ENCODE measurements at places on chromosomes 6 and 20.

GRCh38 chr6:6002848-6003620 is 3.7 kb downstream of the NRN1 start:
- no peak for DNase-seq

GRCh38 chr6:17584241-17584803 is 15.8 kb upstream of the FAM8A1 start:
- DNase-seq: peak; percentile 71

DNA sequence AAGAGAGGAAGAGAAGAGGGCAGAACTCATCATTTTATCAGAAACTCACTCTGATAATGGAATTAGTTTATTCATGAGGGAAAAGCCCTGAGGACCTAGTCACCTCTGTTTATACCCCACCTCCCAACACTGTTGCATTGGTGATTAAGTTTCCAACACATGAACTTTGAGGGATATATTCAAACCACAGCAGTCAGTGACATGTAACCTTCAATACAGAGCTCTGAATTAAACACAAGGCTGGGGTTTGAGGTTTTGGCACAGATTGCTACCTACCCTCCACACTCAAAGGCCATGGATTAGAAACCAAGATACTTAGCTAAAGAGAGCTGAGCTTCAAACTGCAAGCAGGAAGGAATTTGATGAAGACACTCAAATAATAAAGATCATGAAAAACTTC is 48.5 kb upstream of the MOCS1 start:
- DNase-seq: no peak

DNA sequence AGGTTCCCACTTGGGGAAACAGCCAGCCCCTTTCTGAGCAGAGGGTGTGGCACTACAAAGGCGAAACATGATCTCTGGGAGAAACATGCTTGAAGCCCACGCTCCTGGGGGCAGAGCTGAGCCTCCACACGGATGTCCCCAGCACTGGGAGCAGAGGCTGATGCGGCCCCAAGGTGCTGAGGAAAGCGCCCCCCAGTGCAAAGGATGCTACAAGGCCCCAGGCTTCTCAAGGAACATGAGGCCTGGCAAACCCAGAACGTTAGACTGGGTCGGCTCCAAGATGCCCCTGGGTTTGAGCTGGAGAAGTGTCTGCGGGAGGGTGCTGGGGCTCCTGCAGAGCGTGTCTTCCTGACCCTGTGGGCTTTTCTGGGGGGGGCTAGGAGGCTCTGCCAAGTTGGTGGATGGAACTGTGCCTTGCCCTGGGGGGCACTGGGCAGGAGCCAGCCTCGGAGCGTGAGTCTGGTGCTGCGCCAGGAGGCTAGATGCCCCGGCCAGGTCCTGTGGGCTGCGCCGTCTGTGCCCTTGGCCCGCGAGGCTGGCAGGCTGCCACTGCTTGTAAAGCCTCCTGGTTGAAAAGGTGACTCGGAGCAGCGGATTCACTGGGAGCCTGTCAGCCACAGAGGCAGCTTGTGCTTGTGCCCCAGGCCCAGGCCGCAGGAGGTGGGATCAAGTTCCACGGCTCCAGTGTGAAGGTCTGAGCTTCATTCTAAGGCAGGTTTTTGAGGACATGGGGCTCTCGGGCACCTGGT is 8.1 kb downstream of the SYNJ2 start:
- no peak for DNase-seq

DNA sequence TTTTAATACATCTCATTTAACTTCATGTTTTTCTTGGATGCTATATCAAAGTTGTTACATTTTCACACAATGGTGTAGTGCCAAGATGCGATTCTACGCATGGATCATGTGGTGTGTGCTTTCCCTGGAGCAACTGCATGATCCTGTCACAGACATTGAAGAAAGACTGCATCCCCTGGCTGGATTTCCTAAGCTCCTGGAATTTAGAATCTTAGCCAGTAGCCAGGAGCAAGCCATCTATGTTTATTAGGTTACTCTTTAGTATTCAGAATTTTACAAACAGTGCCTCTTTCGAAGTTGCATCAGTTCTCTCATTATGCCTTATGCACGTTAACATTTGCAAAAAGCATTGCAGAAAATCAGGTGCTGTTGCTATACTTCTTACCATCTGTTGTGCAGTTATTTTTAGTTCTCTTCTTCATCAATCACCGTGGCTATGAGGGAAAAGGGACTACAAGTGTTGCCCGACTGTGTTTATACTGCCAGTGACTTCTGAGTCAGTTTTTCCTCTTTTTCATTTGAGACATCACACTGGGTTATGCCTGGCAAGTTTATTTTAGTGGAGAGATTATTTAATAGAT is 584.2 kb downstream of the BCKDHB start:
- DNase-seq: no peak

DNA sequence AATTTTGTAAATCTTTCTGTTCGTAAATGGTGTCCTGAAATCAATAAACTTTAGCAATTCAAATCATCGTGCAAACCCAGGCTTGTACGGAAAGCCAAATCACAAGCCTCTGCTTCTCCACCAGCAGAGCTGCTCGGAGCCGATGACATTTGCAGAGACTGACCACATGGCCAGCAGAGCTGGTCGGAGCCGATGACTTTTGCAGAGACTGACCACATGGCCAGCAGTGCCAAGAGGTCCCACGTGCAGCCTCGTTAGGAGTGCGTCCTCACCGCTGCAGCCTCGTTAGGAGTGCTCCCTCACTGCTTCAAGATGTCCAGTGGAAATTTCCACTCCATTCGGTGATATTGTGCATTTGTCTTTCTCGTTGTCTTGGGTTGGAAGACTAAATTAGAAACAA is 28.5 kb downstream of the SMOC2 start:
- DNase-seq: no peak

DNA sequence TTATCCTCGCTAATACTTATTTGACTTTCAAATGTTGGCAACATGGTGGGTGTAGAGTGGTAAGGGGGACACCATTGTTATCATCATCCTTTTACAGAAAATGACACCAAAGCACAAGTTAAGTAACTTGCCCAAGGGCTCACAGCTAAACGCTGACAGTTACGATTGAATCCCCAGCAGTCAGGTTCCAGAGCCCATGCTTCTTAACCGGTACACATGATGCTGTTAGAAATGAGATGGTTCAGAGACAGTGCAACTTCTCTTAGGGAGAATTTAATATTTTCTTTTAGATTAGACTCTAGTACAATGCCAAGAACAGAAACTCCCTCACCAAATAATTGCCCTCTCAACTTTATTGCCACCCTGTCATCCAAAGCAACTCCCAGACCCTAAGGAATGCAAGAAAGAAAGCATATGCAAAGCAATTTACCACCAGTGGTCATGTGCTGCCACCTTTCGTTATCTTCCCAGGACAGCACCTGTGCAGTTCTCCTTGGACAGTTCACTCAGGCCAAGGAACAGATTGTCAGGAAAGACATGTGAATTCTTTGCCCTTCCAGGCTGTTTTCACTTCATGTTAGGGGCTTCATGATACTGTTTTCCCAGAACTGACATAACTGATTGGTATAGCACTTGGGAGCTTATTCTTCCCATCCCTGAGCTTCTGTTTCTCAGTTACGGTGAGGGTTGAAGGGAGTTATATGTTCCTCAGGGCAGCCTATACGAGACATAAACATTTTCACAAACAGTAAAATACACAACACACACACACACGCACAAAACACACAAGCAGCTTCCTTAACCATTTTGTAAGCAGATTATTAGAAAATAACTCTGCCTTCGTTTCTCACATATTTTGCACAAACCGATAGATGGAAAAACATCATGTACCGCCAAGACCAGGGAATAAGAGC is 5.1 kb downstream of the HLA-DMA start:
- DNase-seq: peak; percentile 64

DNA sequence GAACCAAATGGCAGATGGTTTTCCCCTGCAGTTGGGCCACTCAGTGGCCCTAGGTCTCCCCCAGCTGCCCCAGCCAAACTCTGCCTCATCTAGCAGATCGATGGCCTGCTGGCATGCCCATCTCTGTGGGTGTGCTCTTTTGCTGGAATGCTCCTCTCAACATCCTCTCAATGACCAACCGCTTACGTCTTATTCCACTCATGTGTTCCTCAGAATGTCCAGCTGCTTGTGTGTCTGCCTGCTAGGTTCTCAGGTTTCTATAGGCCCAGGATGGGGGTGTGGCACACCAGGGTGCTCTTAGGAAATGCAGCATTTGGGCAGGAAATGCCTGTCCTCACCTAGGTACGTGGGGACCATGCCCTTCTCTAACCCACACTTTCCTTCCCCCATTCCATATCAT is 509.9 kb upstream of the SYNCRIP start:
- DNase-seq: no peak

DNA sequence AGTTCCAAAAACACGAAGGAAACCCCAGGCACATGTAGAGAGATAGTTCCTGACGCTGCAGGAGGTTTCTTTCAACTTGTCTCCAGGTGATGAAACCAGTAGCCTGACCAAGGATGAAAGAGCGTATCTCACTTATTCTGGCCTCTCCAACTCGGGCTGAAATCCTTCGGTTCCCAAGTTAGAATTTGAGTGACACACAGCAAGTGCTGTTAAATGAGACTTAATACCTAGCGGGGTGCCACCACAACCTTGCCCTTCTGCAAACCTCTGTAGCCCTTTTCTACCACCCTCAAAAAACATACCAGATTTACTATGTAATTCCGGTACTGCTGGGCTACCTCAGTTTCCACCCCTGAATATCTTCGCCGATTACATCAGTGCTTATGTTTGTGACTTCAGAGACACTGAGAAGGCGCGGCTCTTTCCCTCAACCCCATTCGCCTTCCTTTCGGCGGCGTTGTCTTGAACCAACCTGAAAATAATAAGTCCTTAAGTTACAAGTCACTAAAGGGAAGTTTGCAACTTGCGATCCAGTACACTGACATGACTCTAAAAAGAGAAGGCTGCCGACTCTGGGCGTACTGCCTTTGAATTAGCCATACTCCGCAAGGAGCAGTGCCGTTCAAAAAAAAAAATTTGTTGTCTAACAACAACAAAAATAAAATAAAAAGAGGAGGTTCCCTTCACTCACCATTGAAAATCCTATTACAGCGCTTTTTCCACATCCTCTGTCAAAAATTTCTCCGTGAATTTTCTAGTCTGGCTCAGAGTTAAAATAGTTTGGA is 194.9 kb upstream of the ZNF184 start:
- DNase-seq: peak; percentile 35

GRCh38 chr6:90575267-90575666 is 11.6 kb downstream of the MAP3K7 start:
- no peak for DNase-seq

- no peak for DNase-seq
Observed at GRCh38 chr6:88623531-88623930, 339.9 kb downstream of the RNGTT start.

DNA sequence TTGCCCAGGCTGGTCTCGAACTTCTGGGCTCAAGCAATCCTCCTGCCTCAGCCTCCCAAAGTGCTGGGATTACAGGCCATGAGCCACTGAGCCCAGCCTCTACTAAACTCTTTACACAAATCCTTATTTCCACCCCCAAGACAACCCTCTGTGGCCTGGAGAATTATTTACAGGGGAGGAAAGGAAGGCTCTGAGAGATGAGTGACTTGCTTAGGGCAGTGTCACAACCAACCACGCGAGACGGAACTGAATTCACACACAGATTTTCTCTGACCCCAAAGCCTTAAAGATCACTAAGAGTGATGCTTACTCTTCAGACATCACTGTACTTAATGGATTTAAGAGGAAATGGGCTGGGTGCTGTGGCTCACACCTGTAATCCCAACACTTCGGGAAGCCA is 86.2 kb downstream of the RIPOR3 start:
- DNase-seq: no peak

DNA sequence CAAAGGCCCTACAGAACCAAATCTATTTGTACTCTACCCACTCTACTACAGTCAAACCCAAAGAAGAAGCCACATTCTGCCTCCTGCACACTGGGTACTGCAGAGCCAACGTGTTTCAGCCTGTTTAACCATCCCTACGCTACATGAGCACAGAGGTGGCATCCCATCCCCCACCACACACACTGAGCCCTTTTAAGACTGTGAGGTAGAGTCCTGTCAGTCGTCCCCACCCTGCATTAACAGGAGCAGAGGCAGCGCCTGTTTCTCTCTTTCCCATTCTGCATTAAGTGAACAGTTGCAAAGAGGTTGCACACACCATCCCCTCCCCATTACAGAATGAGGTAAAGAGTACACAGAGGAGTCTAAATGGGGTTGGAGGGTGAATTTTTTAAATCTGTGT is 5.2 kb upstream of the RSPH4A start:
- no peak for DNase-seq

DNA sequence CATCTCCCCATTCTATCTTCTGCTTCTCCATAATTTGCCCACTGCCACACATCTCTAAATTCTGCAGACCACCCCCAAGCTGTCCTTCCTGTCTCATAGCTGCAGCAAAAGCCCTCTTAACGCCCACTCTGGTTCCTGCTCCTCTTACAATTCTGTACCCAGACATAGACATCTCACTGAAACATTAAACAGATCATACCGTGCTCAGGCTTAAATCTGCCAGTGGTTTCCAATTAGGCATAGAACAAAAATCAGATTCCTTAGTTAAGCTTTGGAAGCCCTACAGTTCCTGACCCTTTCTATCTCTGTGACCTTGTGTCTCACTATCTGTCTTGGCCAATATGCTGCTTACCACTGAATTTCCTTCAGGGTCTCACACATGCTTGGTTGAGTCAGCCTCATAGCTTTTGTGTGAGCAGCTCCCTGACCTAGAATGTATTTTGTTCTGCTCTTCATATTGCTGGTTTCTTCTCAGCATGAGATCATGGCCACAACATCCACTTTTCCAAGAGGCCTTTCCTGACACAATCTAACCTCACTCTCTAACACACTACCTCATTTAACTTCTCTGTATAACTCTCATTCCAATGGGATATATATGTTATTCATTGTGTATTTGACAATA is 749.7 kb downstream of the MAFB start:
- DNase-seq: peak; percentile 12

DNA sequence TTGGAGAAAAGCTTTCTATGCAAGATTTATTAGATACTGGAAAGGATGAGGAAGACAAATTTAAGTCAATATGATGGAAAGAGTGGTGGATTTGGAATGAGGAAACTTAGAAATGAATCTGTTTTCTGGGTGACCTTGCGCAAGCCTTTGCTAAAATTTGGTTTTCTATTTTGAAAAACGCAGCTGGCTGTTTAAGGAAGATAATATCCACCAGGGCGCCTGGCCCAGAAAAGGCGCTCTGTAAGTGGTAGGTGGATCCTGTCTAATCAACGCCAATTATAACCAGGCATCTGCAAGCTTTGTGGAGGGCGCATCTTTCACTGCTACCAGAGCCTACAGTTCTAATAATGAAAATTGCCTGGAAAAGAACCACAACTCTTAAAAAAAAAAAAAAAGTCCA is 398 bp upstream of the SPATS1 start:
- DNase-seq: peak; percentile 56

DNA sequence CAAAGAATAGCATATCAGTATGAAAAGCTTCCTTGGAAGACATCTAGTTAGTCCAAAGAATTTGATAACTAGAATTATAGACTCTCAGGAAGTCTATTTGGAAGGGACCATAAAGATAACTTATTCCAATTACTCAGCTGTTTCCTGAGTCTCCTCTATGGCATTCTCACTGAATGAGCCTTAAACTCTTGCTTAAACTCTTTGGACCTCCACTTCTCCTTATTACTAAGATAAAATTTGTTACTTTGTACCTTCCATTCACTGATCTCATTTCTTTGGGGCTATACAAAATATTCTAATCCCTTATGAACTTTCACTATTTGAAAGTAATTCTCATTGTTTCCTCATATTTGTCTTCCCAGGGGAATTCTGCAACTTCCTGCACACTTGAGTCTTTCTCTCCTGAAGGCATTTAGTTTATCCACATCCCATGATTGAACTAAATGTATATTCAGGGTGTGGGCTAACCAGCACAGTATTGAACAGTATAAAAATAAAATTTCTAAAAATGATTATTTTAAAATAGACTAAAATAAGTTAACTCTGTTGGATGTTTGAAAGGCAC is 67.1 kb upstream of the NOTCH4 start:
- DNase-seq: no peak

All from suppressor macrophage (primary cell).